DMS53 (cell line): ENCODE measurements at places on chromosomes 4 and X.

- DNase-seq: no peak
These were observed 38.4 kb upstream of the CLNK start for GRCh38 chr4:10722957-10723356.

DNA sequence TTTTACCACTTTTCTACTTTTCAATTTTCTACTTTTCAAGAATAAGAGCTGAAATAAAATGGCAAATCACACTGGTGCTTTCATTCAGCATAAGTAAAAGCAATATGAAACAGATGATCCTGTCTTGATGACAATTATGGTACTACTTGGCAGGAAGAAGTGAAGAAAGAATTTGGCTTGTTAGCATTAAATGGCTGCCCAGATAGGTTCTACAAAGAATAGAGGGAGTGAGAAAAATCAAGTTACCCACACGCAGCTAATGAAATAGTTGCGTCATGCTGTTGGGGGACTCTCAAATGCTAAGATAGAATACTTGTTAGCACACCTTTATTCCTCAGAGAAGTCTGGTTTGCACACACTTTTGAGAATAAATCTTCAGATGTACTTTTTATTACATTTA lies 12.5 kb upstream of the LCORL start:
- no peak for DNase-seq

GRCh38 chrX:1196436-1196835 lies 16.0 kb downstream of the CRLF2 start:
- DNase-seq: no peak

DNA sequence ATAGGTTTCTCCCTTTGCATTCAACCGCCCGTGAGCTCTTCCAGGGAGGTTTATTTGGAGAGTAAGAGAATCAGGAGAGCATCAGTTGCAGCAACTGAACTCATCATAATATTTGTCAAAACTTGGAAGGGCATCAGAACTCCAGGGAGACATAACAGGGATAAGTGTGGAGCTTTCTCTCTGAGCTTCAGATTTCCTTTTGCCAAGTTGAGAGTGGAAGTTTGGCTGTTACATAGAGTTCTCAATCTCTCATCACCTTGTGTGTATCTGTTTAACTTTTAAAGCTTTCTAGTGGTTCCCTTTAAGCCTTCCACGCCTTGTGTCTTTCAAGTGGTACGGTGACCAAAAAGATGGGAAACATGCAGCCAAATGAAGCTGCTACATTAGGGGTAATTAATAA lies 18.8 kb downstream of the BMP3 start:
- no peak for DNase-seq

DNA sequence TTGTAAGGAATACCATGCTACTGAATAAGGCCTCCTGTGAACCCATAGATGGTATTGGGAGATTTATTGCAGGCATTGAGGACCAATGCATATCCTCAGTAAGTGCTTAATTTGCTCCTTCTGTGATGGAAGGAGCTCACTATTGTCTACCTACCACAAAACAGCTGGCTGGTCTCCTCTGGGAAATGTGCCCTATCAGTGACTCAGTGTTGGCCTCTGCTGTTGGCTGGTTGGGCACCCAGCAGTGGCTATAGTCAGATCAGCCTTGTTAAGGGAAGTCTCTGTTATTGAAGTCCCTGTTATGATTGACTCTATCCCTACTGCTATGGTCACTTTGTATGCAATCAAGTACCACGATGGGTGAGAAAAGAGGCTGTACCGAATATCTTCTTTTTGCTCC lies 27.5 kb upstream of the OTUD4 start:
- no peak for DNase-seq
